Activated CD4-positive, alpha-beta memory T cell treated with anti-CD3 and anti-CD28 coated beads for 36 hours (primary cell): ENCODE measurements at places on chromosomes 13 and 19. TPM values are rescaled to one million over a fixed set of nuclear protein-coding genes. Genes with fewer than 3 reads are reported as not detected.

Gene RNF6
- 45.0 TPM for total RNA-seq

Gene KMT5C
- total RNA-seq = 34.2 TPM

Gene OR7A5
- not detected for total RNA-seq

Gene SIGLEC11
- not detected for total RNA-seq

Gene HIF3A
- not detected for total RNA-seq

Gene CYP4F2
- not detected for total RNA-seq

Gene INSR
- 3.3 TPM for total RNA-seq

DNA sequence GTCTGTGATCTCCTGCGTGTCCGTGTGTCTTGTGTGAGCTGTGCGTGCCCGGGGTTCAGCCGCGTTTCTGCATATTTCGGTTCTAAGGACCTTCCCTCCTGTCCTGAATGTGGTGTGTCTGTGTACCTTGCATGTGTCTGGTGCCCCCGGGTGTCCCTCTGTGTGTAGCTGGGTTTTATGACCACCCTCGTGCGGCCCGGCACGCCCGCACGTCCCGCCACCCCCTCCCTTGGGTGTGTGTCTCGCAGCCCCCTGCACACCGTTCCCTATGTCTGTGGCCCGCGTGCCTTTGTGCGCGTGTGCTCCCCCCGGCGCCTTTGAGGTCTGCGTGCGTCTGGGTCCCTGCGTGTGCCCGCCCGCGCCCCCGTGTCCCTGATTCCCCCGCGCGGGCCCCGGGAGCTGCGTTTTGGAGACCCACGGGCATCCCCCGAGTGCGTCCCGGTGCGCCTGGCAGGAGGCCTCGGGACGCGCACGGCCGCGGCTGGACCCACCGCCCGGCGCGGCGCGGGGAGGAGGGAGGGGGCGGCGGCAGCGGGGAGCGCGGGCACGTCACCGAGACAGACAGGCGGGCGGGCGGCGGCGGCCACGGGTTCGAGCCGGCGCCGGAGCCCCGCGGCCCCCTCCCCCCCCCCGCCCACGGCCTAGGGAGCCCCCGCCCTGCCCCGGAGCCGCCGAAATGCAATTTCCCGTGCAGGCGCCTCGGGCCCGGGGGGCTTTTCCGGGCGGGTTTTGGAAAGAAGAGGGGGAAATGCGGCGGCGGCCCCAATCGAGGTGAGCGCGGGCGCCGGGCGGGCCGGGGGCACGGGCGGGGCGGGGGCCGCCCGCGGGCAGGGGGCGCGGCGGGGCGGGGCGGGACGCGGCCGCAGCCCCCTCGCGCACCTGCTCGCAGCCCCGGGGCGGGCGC lies 12.0 kb upstream of the NANOS3 start:
- DNase-seq = no peak
